CD4-positive, alpha-beta T cell treated with Interleukin-12 subunit alpha and Interleukin-12 subunit beta, for 1 hour (primary cell): ENCODE measurements at places on chromosomes 7 and 10.

- DNase-seq, result no peak
These were observed 4.0 kb downstream of the GNGT1 start for GRCh38 chr7:93910076-93910994.

DNA sequence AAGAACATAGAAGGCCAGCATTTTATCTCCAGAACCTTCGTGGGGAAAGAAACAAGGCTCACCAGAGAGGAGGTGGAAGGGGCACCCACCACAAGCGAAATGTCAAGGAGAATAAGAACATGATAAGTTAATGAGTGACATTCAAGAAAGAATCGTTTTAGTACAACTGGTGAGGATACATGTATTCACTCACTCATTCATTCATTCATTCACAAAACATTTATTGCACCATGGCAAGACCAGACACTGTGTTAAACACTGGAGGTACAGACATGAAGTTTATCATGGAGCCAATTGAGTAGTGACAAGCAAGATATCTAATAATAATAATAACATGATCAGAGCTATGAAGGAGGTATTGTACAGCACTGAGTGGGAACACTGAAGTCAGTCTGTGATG, 1.7 kb upstream of the ZNRF2 start:
- no peak for DNase-seq

- no peak for DNase-seq
These were observed 45.5 kb downstream of the GSAP start for GRCh38 chr7:77370606-77371005.

- peak; percentile 7 for DNase-seq
These were observed 1.8 kb downstream of the TNRC18 start for GRCh38 chr7:5421714-5422395.

DNA sequence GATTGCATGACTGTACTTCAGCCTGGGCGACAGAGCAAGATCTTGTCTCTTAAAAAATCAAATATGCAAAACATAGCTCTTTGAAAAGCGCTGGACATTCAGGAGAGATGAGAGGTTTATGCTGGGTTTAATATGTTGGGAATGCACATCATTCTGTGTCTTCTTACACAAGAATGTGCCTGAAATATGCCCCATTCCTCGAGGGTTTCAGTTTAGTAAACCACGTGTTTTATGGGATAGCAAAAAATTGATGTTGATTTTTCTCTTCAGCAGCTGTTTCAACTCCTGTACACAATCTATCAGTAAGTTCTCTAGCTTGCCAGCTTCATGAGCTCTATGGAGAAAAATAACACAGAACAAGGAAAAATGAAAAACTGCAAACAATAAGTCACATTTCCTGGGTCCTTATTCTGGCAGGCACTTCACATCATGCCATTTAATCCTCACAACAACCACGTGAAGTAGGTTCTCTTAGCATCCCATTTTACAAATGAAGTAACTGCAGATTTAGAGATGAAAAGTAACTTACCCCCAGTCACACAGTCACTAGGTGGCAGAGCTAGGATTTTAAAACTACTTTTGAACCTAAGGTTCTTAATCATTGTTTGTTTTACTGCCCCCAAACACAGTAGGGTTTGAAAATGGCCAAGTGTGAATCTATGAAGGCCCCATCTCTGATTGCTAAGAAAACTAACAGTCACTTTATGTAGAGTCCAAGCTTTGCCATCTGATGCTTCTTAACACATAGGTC, 423.6 kb downstream of the PHTF2 start:
- no peak for DNase-seq

GRCh38 chr10:21985541-21985940, 18.0 kb downstream of the DNAJC1 start:
- no peak for DNase-seq

- no peak for DNase-seq
These were observed 216.9 kb downstream of the DYNC1I1 start for GRCh38 chr7:95989301-95989700.

DNA sequence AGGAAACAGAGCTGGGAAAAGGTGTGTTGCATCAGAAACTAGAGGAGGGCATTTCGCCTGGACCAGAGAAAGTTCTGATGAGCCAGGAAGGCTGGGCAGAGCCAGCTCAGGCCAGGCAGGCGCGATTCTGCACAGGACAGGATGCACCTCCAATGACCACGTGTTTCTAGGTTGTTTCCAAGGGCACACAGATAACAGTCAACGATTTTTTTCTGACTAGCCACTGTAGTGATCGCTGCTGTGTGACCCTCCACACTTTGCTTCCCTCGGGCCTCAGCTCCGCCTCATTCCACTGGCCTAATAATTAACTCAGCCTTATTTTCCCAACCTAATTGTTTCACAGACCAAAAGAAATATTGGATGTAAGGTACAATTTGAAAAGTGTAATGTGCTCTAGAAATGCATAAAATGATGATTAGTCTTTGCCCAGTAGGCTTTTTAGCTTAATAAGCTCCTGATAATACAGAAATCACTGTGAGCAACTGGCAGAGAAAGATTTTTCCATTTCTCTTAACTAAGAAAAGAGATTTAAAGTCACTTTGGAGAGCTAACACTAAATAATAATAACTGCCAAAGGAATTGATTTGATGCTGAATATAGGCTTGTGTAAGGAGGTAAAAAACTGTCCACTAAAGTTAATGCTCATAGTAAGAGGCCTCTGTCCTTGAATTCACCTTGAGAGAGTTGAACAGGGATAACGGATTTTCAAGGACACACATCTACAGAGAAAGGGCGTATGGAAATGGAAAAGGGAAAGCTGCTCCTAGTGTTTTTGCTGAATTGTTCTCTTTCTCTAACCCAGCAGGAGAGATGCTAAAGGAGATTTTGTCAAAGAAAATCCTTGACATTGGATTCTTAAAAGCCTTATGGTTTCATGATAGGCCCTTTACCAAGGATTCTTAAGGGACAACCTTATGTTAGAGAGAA, 291.0 kb upstream of the C7orf33 start:
- no peak for DNase-seq

GRCh38 chr7:78020874-78021249, 222.3 kb downstream of the PHTF2 start:
- no peak for DNase-seq

DNA sequence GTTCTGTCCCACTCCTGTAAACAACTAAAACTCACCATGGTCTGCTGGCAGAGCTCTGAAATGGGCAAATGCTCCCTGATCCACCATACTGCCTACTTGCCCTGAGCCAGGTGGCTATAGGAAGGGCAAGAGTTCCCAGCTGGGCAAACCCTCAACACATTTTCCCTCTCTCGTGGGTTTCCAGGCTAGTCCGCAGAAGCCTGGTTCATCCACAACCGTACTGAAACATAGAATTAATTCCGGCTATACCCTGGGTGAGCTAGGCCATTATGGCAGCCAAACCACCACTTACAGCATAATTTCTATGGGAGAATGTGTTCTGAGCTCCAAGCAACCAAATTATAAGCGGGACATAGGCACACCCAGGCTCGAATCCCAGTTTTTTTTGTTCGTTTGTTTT, 20.1 kb upstream of the DDIT4 start:
- no peak for DNase-seq

DNA sequence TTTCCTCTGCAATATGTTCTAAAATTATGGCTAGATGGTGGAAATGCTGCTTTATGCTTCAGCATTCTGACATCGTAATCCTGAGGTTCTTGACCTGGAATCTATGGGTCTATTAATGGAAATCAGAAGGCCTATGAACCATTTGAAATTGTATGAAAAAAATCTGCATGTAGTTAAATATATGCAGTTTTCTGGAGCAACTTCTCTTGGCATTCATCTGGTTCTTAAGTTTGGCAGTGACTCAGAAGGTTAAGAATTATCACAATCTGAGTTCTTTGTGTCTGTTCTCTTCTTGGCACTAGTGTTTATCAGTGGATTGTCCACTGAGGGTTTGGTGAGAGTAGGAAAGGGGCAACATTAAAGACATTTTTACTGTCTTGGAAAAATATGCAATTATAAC, 71.1 kb upstream of the FZD1 start:
- DNase-seq, result no peak

GRCh38 chr10:88986549-88987242, 3.9 kb upstream of the FAS start:
- DNase-seq, result peak; percentile 46

GRCh38 chr10:71985542-71986250, 21.5 kb downstream of the CHST3 start:
- DNase-seq, result no peak

- no peak for DNase-seq
These were observed 443.0 kb upstream of the MGMT start for GRCh38 chr10:129024046-129024445.

DNA sequence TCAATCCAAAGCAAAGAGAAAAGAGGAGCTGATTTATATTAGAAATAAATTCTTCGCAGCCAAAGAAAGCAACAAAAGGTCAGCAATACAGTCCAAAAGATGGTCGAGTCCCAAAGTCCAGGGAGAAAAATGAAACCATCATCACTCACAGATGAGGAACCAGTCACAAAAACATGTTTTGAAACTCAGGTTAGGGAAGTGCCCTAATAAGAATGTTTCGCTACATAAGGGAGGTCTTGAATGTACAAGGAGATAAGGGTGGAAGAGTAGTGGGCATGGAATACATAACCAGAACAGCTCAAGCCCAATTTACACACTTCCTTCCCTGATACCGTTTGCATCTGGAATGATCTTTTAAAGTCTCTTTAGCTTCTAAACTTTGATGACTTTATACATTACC, 53.6 kb downstream of the VPS41 start:
- DNase-seq, result no peak

- no peak for DNase-seq
These were observed 598 bp downstream of the VIPR2 start for GRCh38 chr7:159143780-159144757.

DNA sequence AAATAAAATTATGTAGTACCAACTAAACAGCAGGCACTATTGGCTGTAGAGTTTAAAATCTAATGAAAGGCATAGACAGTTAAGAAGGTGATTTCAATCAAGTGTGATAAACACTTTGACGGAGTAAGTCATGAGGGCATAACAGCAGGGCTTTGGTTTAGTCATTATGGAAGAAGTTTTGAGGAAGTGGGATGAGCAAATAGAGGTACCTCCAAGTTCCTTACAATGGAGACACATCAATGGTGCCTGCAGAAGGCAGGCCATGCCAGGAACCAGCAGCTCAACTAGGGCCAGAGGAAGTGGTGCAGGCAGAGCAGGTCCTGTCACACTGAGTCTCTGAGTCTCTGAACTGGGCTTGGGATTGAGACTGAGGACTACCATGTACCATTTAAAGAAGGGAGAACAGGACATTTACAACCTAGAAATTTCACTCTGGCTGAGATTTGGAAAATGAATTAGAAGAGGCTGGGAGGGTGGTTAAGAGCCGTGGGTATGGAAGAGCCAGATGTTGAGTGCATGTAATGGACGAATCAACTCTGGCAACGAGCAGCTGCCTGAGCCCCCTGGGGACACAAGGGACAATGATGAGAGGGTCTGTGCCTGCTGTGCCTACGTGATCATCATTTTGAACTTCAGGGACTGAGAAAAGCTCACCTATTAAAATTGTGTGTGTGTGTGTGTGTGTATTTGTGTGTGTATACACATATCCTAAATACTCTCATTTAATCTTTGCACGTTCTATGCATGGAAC, 208.7 kb upstream of the POM121L12 start:
- DNase-seq, result no peak

GRCh38 chr7:2409745-2410414, 6.5 kb downstream of the CHST12 start:
- peak; percentile 31 for DNase-seq

DNA sequence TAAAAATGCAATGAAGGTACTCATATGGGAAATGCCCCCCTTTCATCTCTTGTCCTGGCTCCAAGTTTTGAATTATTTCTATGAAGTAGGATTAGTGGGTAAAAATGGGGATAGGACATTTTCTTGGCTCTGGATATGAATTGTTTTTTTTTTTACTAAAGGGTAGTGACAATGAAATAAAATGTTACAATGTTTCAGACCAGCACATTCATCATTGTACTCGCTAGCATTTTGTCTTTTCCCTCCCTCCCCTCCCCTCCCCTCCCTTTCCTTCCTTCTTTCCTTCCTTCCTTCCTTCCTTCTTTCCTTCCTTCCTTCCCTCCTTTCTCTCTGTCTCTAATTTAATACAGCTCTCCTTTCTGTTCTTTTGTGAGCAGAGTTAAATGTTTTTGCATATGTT, 64.4 kb downstream of the CDK1 start:
- no peak for DNase-seq

DNA sequence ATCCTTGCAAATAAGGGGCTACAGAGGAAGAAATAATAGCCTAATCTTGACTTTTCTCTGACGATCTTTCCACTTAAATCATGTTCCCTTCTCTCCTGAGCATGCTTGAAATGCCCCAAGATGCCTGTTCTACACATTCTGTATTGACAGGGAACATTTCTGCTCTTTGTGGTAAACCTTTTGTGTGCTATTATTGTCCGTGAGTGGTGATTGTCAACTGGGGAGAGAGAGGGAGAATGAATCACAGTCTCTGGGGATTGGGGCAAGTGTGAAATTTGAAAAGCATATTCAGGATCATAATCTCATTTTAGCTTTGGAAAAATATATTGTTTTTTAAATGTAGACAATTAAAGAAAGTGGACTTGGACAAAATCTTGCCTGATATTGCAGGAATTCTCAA, 20.6 kb downstream of the UBTD1 start:
- no peak for DNase-seq

GRCh38 chr10:117568334-117568733, 25.8 kb downstream of the EMX2 start:
- no peak for DNase-seq

DNA sequence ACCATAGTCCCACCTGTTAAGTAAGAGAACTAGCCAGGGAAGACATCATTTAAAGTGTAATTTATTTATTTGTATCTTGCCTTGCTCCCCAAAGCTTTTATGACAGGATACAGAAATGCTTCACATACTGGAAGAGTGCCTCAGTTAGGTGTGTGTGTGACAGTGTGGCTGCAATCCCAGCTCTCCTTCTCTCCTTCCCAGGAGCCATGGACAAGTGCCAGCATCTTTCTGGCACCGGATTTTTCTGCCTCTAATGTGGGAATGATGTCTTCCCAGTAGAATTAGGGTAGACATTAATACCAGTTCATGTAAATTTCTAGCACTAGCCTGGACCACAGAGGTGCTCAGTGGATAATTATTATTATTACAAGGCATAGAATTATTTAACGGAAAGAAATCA, 30.3 kb upstream of the ATXN7L1 start:
- DNase-seq, result no peak

DNA sequence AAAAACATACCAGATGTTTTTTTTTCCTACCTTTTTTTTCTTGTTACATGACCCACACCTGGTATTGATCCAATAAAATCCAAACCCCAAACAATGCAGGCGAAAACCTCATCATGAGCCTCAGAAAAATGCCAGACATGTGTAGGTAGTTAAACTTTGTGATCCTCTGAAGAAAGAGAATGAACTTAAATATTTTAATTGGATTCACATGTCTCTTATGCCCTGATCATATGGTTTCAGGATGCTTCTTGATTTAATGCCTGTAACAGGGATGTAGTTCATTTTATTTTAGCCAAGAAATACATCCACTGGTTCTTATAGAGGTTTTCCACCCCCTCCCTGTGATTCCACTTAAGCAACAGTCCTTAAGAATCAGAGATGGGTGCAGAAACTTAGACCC, 451.6 kb downstream of the TYW1 start:
- no peak for DNase-seq
